ENCODE measurements at places on chromosomes 11 and 22.

- no peak for DNase-seq
These were observed 35.9 kb downstream of the EFCAB6 start for GRCh38 chr22:43776081-43776670.

DNA sequence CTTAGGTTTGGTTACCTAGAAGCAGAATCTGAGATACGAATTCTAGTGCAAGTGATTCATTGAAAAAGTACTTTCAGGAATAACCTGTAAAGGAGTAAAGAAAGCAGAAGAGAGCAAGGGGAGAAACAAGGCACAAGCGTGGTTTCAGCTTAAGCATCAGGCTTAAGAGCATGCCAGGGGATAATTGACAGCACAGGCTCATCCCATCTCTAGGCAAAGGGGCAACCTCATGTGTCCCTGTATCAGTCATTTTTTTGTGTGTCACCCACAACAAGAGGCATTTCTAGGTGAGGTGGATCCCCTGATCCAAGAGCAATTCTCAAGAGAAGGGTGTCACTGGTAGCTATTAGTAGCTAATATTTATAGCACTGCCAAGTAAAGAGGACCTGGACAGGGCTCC lies 8.0 kb downstream of the PATE2 start:
- no peak for DNase-seq

- no peak for DNase-seq
These were observed 43.5 kb upstream of the TP53I11 start for GRCh38 chr11:44993971-44994704.

DNA sequence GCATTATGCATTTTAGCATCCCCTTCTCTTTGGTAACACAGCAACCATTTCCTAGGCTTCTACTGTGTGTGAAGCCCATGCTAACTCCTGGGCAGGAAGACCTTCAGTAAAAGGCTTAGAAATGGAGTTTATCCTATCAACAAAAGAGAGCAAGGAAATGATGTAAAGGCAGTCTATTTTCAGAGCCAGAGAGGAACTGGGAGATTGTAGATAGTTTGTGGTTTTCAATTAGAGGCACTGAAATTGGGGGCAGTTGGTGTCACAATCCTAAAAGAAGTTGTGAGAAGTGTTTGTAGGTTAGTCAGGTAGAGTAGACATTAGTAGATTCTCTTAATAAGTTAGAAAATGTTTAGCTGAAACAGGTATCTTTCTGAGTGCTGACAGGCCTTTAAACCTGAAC lies 7.1 kb downstream of the ACAD8 start:
- DNase-seq = no peak

- DNase-seq = no peak
These were observed 47.2 kb downstream of the CCDC15 start for GRCh38 chr11:125001079-125001778.

DNA sequence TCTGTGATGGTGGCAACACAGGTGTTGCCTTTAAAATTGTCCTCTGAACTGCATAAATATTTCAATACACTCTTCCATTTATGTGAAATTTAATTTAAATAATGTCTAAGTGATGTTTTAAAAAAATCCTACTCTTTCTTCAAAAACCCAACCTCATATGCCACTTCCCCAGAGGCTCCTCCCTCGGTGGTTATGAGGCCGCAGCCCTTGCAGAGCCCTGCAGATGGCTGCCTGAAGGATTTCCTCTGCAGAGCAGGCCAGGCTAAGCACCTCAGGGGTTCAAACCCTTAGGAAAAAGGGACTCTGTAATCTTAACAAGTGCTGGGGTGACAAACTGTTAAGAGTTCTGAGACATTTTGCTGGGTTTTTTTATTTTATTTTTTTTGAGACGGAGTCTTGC lies 25.2 kb downstream of the MORC2 start:
- peak; percentile 75 for DNase-seq

- DNase-seq = no peak
These were observed 687 bp downstream of the ALKBH8 start for GRCh38 chr11:107564877-107565218.
